ENCODE measurements at places on chromosomes 11 and 22. TPM values are rescaled to one million over a fixed set of nuclear protein-coding genes. Genes with fewer than 3 reads are reported as not detected.

DNA sequence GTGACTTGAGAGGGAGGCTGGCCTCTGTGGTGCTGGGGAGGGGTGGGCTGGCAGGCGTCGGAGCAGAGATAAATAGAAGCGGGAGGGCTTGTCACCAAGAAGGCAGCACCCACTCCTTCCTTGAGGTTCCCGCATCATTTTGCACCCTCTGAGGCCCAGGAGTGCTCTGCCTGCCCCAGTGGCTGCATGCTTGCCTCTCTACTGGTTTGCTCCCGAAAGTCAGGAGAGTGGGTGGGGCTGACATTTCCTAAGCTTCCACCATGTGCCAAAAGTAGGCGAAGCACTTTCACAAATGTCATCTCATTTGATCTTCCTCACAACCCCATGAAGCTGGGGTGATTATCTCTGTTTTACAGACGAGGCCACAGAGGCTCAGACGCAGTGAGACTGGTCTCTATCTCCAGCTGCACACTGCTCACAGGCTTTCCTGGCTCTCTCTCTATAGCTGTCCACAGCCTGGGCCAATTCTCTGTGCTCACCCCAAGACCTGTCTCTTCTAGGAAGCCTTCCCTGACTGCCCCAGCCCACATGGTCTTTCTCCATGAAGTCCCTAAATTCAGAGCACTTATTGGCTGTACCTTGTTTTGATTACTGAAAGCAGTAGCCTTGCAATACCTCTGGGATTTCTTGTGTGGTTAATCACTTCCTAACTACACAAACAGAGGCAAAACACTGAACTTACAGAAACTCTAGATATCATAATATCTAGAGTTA lies 2.6 kb upstream of the UCP3 start:
- DNase-seq, result no peak

- no peak for DNase-seq
Measured at GRCh38 chr22:37258005-37258752, 14.1 kb upstream of the RAC2 start.

GRCh38 chr11:93524858-93525257 lies 18.3 kb downstream of the SMCO4 start:
- DNase-seq, result no peak

DNA sequence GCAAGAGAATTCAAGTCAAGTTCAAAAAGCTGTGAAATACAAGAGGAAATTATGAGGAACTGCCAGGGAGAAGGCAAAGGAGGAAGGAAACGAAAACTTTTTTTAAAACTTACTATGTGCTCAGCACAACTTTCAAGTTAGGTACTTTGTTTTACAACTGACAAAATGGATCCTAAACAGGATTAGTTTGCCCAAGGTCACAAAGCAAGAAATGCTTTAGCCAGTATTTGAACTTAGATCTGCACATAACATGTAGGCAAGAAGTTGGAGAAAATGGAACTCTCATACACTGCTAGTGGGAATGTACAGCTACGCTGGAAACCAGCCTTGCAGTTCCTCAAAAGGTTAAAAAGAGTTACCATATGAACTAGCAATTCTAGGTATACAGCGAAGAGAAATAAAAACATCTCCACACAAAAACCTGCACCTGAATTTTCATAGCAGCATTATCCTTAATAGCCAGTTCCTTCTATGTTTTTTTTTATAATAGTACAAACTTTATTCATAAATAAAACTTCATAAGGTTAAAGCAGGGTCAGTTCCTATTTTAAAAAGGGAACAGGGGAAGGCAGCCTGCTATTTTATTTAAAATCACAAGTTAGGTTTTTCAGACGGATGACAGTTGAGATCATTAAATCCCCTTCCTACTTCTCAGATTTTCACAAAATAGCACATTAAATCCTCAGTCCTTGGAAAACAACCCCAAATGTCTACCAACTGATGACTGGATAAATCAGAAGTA lies 19.2 kb downstream of the DDX6 start:
- no peak for DNase-seq

DNA sequence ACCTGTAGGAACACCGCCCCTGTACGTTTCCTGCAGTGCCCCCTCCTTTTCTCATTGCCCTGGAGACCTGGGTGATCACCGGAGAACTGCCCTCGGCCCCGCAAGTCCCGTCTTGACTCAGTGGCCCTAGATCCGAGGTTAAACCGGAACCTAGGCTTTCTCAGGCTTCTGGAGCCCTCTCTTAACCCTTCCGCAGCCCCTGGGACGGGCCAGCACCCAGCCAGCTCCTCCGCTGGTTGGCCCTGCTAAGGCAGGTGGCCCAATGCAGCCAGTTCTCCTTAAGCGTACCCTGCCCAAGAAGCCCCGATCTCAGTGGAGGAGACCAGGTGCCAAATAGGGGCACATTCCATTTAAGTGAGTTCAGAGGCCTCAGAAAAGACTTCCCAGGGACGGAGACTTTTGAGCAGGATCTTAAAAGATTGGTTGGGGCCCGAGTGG lies 776 bp downstream of the NLRX1 start:
- DNase-seq, result no peak

- DNase-seq, result peak; percentile 94
Measured at GRCh38 chr11:73295241-73295995, 12.7 kb upstream of the ARHGEF17 start.

DNA sequence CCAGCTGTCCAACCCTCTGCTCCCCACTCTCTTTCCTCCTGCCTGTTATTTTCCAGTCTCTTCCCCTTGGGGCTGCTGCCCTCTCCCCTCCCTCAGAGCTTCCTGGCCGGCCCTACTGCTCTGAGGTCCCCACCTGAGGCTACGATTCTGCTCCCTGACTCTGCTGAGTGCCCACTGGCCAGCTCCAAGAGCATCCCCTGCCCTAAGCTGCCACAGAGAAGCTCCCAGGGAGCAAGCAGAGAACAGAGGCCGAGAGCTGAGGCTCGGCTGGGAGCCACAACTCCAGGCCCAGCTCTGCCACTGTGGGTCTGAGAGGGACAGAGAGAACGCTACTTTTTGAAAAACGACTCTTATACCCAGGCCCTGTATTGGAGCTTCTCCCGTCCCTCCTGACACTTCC lies 61.1 kb downstream of the CHRDL2 start:
- no peak for DNase-seq

KCTD14 gene
- total RNA-seq, result not detected

SCGB1A1 gene
- total RNA-seq, result not detected

SYTL2 gene
- total RNA-seq, result 0.69 TPM

APOL4 gene
- total RNA-seq, result not detected

KDM4E gene
- not detected for total RNA-seq
